AG04450 (cell line): ENCODE measurements at places on chromosomes 3 and 15. TPM values are rescaled to one million over a fixed set of nuclear protein-coding genes. Genes with fewer than 3 reads are reported as not detected.

Gene DUOX1
- polyA plus RNA-seq, result not detected in 2 replicates

Gene MTHFS
- 19.0 and 20.0 TPM in 2 replicates for polyA plus RNA-seq

Gene SAXO2
- polyA plus RNA-seq, result 3.5 and 3.6 TPM in 2 replicates

Gene MNS1
- 1.3 and 1.9 TPM in 2 replicates for polyA plus RNA-seq

Gene PRR23C
- polyA plus RNA-seq, result not detected in 2 replicates

Gene CCR3
- polyA plus RNA-seq, result not detected in 2 replicates

Gene GOLGA8T
- polyA plus RNA-seq, result not detected in 2 replicates

Gene ABCC5
- 27.4 and 30.6 TPM in 2 replicates for polyA plus RNA-seq

Gene EPHA3
- 0.04 TPM in 2 replicates for polyA plus RNA-seq

Gene STAB1
- 0.02 TPM in 1 of 2 replicates, not detected in the other for polyA plus RNA-seq

Gene LRRC28
- 28.4 and 29.8 TPM in 2 replicates for polyA plus RNA-seq
